ENCODE measurements at places on chromosomes 1 and 21.

- no peak for DNase-seq
Observed at GRCh38 chr1:14924455-14925331, 228.9 kb upstream of the TMEM51 start.

GRCh38 chr1:8660411-8660828, 157.0 kb downstream of the RERE start:
- DNase-seq, result no peak

GRCh38 chr1:117026361-117026760, 24.8 kb downstream of the CD101 start:
- DNase-seq, result no peak

GRCh38 chr1:230268371-230269170, 157.6 kb downstream of the PGBD5 start:
- DNase-seq, result no peak

DNA sequence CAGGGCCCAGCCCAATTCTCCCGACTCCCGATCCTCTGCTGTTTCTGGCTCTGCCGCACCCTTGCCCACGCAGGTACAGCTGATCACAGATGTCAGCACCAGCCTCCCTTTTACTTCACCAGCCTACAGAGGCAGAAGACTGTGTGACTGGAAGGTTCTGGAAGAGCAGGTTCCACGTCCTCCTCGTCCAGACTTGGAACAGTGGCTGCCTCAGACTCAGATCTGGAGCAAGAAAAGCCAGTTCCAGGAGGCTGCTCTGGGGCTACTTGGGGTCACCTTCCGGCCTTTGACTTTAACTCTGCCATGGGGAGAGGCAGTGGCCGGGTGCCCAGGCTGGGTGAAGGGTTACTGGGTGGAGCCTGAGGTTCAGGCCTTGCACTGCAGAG, 16.1 kb upstream of the KLHDC7A start:
- no peak for DNase-seq

- DNase-seq, result no peak
Observed at GRCh38 chr1:163922743-163923201, 601.0 kb downstream of the NUF2 start.

DNA sequence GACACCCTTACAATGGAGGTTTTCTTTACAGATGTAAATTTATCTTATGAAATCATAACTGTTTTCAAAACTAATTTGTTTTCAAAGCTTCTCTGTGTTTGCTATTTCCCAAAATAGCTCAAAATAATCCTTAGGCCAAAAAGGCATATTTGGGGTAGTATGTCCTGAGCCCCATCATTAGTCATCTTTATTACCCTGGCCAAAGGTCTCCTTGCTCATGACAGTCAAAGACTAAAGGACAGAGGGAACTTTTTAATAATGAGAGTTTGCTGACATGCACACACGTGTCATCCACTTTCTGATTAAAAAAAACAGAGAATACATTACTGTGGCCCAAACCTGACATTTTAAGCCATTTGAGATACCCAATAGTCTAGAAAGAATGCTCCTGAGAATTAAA, 221.9 kb upstream of the DUSP10 start:
- DNase-seq, result no peak

DNA sequence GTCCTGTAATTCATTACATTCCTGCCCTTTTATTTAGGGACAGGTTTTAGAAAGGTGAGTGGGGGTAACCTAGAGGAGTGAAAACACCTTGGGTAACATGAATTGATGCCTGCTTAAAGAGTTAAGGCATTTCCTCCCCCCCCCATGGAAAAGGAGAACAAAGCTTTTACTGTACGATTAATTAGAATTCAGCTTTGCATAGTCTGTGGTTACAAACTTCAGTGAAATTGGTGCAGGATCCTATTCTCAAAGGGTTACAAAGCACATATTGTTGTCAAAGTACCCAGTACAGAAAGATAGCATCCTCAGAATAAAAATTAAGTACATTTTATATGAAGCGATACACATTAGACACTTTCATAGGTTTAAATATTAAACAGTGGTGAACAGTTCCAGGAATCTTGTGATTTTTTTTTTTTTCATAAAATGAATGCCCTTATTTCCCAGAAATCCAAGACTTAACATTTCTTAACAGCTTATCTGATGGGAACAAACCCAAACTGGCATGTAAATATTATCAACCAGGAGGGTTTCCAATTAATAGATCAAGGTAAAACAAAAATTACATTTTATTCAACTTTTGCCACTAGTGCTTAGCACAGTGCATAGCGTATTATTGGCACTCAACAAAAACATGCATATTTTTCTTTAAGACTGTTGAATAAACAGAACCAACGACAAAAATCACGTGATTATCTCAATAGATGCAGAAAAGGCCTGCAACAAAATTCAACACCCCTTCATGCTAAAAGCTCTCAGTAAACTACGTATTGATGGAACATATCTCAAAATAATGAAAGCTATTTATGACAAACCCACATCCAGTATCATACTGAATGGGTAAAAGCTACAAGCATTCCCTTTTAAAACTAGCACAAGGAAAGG, 172.7 kb downstream of the PDE4B start:
- no peak for DNase-seq

DNA sequence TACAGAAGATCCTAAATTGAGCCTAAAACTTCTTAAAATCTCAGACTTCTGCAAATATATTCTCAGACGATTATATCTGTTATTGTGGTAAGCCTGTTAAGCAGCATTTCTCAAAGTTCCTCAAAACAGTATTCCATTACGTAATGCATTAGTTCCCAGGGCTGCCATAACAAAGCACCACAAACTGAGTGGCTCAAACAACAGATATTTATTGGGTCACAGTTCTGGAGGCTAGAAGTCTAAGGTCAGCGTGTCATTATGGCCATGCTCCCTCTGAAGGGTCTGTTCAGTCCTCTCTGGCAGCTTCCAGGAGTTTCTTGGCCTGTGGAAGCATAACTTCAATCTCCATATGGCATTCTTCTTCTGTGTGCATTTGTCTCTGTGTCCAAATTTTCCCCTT, 103.5 kb upstream of the ST6GALNAC5 start:
- no peak for DNase-seq

GRCh38 chr1:240171907-240172306, 80.2 kb downstream of the FMN2 start:
- DNase-seq, result no peak

DNA sequence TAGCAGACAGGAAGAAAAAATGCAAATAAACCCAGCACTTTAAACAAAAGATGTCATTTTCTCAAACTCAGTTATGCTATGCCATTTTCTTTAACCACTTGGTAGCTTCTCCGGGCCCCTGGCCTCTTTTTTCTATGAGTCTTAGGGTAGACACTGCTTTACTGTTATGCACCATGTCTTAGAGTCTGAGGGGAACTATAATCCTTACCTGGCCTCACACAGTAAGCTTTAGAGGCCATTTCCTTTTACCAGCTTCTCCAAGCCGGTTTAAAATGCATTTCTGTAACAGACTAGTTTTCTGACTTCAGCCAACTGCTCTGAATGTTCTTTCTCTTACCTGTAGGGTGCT, 73.7 kb upstream of the EDEM3 start:
- no peak for DNase-seq

GRCh38 chr1:107919953-107920352, 45.0 kb downstream of the VAV3 start:
- no peak for DNase-seq

GRCh38 chr1:77056525-77056924, 162.7 kb downstream of the PIGK start:
- no peak for DNase-seq

DNA sequence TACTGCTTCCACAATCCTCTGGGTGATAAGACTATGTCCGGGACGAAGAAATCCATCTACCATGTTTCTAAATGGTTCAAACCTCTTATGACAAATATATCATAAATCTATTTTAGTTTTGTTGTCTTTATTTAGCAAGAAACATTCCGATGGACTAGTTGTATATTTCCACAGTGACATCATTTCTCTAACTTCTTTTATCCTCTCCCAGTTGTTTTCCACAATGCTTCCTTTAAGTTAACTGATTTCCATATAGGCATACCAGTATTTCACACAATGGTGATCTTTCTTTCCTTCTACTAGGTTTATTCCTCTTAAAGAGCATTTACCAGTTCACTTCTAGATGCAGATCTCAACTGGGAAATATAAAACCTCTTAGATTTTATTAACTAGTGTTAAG, 44.8 kb downstream of the USP1 start:
- DNase-seq, result no peak

- DNase-seq, result no peak
Observed at GRCh38 chr1:208156741-208157140, 87.4 kb downstream of the PLXNA2 start.

- DNase-seq, result no peak
Observed at GRCh38 chr1:151267760-151268159, 13.2 kb downstream of the PSMD4 start.

DNA sequence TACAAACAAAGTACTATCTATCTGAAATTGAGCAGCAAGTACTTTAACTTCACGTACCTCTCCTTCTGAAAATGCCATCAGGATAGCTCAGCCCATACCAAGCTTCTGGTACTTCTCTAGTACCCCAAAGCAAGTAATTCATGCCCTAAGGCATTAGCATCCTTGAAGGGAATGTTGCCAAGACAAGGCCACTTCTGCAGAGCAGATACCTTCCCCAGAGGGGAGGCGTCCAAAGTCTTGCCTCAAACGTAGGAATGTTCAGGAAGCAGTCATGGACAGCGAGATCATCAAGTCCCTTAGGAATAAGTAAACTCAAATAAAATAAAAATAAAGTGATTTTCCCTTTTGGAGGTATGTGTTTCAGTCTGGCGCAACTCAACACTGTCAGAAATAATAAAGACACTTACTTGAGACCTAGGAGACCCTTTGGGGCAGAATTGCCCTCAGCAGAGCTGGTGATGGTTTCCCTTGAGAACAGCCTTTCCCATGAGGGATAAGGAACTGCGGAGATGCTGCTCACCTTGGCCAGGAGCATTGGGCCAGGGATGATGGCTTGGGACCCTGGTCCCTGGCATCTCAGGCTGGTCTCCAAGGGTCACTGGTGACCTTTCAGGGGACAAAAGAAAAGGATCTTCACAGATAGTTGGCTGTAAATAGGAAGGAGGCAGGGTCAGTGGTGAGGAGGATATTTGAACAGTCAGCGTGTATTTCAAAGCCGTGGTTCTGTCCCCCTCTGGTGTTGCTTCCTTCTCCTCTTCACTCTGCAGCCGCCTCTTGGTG, 522.9 kb downstream of the KIF26B start:
- DNase-seq, result no peak

- no peak for DNase-seq
Observed at GRCh38 chr1:227434808-227435444, 116.6 kb upstream of the CDC42BPA start.

- DNase-seq, result no peak
Observed at GRCh38 chr1:99662539-99663080, 16.7 kb downstream of the PALMD start.

GRCh38 chr1:101332633-101333032, 95.8 kb downstream of the S1PR1 start:
- no peak for DNase-seq

- no peak for DNase-seq
Observed at GRCh38 chr1:10814976-10815857, 18.8 kb upstream of the CASZ1 start.

DNA sequence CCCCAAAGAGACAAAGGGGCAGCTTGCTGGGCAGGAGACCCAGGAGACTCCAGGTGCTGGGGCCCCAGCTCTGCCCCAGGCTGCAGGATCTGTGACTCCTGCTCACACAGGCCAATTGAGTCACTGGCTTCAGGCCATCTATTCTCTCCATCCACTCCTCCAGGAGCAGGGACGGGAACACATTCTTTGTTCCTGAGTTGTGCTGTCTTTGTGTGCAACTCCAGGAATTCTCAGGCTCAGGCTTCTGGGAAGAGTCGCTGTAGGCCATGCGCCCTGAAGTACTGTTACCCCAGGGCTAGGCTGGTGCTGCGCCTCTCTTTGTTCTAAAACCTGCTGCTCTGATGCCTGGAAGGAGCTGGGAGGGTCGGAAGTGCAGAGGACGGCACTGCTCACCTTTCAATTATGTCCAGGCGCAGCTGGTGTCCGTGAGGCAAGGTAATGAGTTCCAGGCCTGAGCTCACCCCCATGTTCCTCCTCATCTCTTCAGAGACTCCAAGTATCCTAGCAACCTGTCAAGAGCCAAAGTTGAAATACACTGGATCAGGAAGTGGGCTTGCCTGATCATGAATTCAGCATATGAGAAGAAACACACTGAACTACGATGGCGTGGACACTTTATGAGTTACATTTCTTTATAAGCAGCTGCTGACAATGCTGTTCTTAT, 105.9 kb downstream of the BCAR3 start:
- DNase-seq, result no peak

DNA sequence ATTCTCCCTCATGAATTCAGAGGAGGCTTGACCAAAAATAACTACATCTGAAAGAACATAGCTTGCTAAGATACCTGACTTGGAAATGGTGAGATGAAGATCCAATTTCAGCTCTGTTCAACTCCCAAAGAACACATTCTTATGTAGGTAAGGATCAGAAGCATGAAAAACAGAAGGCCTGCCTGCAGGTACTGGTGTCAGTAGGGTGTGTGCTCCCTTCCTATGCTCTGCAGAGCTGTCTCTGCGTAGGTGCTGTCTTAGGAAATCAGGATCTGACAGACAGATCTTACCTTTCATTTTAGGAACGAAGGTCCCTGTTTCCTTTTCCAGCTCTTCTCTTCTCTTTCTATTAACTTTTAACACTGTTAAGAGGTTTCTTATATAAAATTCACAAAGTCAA, 5.6 kb upstream of the OR6K2 start:
- DNase-seq, result no peak

DNA sequence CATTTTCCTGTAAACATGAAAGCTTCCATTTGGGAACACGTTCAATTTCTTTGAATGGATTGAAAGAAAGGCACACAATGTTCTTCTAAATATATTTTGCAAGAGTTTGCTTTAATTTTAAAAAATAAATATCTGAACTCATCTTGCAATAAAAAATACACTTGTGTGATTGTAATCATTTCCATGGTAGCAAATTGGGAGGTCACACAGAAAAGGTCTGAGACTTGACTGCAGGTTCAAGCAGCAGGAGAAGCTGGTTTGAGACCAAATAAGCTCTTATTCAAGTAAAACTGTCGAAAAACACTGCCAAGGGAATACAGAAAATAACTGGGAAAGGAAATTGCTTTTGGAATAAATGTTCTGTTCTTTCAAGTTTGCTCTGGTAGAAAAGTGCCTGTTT, 498.9 kb downstream of the ADGRL2 start:
- no peak for DNase-seq
